ENCODE measurements at places on chromosomes 7 and 10. TPM values are rescaled to one million over a fixed set of nuclear protein-coding genes. Genes with fewer than 3 reads are reported as not detected.

Gene GPR26
- total RNA-seq: not detected

DNA sequence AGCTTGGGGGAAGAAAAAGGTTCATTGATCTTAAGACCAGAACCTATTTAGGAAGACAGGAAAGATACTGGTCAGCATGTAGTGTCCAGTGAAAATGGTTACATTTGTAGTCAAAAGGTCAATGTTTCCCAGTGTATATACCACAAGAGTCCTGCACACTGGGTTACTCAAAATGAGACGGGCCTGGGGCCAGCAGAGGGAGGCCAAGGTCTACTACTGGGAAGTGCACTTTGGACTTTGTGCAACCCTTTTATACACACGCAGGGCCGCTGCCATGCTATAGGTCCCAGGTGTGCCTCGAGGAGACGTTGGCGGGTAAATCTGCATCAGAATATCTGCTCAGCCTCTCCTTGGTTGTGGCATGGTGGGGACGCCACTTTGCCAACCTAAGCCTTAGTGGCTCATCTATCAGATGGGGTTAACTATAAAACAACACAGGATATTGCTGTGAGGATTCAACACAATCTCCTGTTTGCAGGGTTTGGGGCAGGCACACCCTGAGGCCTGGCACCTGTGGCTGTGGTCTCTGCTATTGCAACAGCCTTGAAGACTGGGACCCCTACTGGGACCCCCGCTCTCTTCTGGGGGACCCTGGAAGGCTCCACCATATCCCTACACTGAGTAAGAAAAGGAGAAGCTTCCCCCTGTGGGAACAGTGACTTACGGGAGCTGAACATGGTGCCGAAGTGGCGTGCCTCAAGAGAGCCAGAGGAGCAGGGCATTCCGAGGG, 19.7 kb downstream of the CLRN3 start:
- DNase-seq: no peak
- no peaks in the 10 kb centered on the region for H3K4me1 ChIP-seq
- no peak overlapping the region for H3K27ac ChIP-seq
- H3K36me3 ChIP-seq: no peaks in the 10 kb centered on the region

DNA sequence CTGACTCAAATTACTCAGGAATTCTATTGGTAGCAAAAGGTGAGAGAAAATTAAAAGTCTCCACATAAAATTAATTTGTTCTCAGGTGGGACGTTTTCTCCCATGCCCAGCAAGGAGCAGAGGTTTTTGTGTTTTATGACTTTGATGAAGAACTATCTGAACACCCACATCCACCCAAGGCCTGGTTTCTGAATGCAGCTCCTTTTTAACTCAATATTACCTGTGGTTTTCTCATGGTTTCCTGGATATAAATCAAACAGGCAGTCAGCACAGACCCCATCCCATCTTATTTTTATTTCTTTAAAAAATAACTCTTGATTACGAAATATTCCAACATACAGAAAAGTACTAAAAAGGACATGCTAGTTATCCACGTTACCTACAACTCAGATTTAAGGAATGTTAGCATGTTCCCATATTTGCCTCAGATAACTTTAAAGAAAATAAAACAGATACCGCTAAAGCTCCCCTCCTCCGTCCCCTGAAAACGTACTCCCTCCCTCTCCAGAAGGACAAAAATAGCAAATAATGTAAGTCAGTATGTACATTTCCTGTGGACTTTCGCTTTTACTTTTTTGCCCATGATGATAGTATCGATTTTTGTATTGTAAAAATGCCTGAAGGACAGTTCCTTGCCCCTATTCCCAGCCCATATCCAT, 43.4 kb downstream of the GLI3 start:
- no peaks in the 10 kb centered on the region for H3K4me1 ChIP-seq
- no peak for DNase-seq
- H3K27me3 ChIP-seq: no peaks in the 10 kb centered on the region
- H3K4me3 ChIP-seq: no peak overlapping the region
- no peaks in the 10 kb centered on the region for H3K36me3 ChIP-seq

Gene SPDYE1
- not detected for total RNA-seq

DNA sequence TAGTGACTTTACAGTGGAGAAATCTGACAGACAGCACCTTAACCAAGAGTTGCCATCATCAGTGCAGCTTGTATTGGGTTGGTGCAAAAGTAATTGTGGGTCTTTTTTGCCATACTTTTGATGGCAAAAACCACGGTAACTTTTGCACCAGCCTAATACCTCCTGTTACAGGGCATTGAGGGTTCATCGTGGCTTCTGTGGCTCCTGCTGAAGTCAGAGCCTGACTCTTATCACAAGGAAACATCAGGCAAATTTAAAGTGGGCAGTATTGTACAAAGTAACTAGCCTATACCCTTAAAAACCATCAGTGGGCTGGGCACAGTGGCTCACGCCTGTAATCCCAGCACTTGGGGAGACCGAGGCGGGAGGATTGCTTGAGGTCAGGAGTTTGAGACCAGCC, 117.4 kb downstream of the HECW1 start:
- no peak overlapping the region for H3K27ac ChIP-seq
- no peaks in the 10 kb centered on the region for H3K4me1 ChIP-seq
- no peak overlapping the region for H3K4me3 ChIP-seq
- H3K36me3 ChIP-seq: no peaks in the 10 kb centered on the region
- H3K27me3 ChIP-seq: peaks cover 2% of the 10 kb centered on the region

Gene SPACDR
- total RNA-seq: 4.0 TPM

- DNase-seq: no peak
- H3K36me3 ChIP-seq: no peaks in the 10 kb centered on the region
- no peak overlapping the region for H3K4me3 ChIP-seq
Observed at GRCh38 chr10:75619635-75620034, 188.2 kb downstream of the LRMDA start.

DNA sequence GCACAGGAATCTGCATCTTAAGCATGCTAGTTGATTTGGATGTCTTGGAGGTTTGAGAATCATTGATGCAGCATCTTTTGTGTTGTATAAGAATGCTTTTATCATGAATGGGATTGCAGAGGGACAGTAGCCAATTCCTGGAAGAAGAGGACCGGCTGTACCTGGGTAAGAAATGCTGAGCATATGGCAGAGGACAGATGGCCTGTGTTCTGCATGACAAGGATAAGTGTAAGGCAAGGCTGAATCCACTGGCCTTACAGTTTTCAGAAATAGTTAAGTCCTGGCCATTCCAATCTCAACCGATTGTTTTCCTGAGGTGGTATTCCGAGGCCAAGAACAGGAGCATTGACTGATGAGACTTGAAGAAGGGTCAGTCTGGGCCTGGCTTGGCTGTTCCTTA, 24.4 kb upstream of the KBTBD2 start:
- H3K4me3 ChIP-seq: no peak overlapping the region
- no peak overlapping the region for H3K27ac ChIP-seq
- no peaks in the 10 kb centered on the region for H3K36me3 ChIP-seq
- H3K27me3 ChIP-seq: no peaks in the 10 kb centered on the region
- no peak for DNase-seq

DNA sequence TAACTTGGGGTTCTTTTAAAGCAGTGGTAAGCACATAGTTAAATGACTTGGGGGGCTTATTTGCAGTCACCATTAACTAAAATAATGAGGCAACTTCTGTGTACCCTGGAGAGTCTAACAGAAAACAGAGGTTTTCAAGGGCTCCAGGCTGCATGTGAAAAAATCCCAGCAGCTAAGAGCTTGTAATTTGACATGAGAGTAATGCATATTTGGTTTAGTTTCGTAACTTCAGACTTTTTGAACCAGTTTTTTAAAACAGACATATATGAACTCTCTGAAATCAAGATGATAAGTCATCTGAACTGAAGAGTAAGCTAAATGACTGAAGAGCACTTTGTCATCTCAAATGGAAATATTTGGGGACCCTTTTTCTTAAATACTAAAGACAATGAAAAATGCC, 40.2 kb upstream of the IFRD1 start:
- no peak for DNase-seq
- no peak overlapping the region for H3K27ac ChIP-seq
- no peaks in the 10 kb centered on the region for H3K36me3 ChIP-seq
- no peaks in the 10 kb centered on the region for H3K4me1 ChIP-seq

Gene HOXA5
- 0.18 TPM for total RNA-seq

- H3K4me3 ChIP-seq: no peak overlapping the region
- DNase-seq: no peak
- no peaks in the 10 kb centered on the region for H3K36me3 ChIP-seq
- H3K27ac ChIP-seq: no peak overlapping the region
- no peaks in the 10 kb centered on the region for H3K27me3 ChIP-seq
Observed at GRCh38 chr7:7652798-7653540, 12.4 kb downstream of the UMAD1 start.

DNA sequence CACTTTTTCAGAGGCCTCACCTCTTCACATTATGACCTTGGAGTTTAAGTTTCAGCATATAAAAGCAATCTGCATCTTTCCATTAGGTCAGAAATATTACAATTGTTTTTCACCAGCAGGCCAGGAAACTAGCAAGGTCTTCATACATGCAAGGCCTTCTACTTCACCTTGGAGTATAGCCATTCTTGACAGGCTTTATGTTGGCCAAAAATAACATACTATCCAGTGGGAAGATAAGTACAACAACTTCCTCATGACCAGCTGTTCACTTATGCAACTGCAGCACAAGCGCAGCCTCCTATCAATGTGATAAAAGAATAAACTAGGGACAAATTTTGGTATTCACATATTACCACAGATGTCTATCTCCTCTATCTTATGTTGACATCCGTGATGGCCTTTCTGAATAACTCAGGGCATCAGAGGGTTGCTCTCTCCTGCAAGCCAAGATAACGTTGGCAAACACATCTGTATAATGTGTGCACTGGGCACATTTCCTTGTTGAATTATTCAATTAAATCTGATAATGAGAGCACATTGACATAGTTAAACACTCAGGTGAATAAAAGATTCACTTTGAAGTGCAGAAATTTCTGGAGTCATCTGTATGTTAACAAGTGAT, 239.8 kb downstream of the FZD1 start:
- no peaks in the 10 kb centered on the region for H3K4me1 ChIP-seq
- no peaks in the 10 kb centered on the region for H3K36me3 ChIP-seq
- no peaks in the 10 kb centered on the region for H3K27me3 ChIP-seq
- no peak for DNase-seq
- no peak overlapping the region for H3K4me3 ChIP-seq

- H3K4me3 ChIP-seq: no peak overlapping the region
- no peaks in the 10 kb centered on the region for H3K27me3 ChIP-seq
- H3K4me1 ChIP-seq: no peaks in the 10 kb centered on the region
- DNase-seq: no peak
Observed at GRCh38 chr10:62707810-62708209, 96.7 kb upstream of the ADO start.

DNA sequence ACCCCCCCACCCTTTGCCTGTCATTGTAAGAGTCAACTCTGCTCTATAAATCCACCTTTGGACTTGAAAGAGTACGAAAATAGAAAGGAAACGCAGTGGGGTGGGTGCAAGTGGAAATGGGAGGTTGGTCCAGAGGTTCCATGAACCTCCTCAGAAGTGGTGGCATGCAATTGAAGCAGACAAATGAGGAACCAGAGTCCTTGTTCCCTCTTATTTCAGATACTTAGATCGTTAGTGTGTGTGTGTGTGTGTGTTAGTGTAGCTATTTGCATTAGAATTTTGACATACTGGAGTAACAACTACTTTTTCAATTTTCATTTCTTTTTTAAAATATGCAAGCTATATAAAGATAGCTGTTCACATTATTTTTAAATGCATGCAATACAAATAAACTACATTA, 18.1 kb upstream of the TFAM start:
- no peaks in the 10 kb centered on the region for H3K4me1 ChIP-seq
- DNase-seq: no peak
- H3K27ac ChIP-seq: no peak overlapping the region
- no peak overlapping the region for H3K4me3 ChIP-seq
- H3K27me3 ChIP-seq: no peaks in the 10 kb centered on the region
- H3K36me3 ChIP-seq: peaks cover 3% of the 10 kb centered on the region

GRCh38 chr10:79019441-79020014, 49.2 kb upstream of the ZMIZ1 start:
- H3K36me3 ChIP-seq: no peaks in the 10 kb centered on the region
- DNase-seq: no peak
- no peak overlapping the region for H3K27ac ChIP-seq

DNA sequence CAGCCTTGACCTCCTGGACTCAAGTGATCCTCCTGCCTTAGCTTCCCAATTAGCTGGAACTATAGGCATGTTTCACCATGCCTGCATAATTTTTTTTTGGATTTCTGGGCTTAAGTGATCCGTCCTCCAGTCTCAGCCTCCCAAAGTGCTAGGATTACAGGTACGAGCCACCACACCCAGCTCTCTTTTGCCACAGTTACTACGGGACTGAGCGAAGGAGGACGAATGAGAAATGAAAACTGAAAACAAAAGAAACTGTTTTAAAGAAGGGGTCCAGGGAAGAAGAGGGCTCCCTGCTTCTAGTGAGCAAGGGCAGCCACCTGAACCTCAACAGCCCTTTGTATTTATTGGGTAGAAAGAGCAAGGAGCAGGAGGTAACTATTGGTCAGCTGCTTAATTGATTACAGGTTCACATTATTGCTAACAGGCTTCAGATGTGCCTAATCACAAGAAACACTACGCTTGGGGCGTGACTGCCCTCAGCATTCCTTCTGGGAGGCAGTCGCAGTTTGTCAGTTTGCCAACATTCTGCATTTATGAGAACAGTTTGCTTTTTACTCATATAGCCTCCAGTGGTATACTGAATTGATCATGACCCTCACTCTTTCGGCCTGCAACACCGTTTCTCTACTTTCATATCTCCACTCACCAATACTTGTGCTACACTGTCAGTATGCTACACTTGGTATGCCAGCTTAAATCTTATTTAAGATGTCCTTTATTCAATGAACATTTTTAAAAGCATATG, 676.8 kb downstream of the DNAJB9 start:
- no peaks in the 10 kb centered on the region for H3K27me3 ChIP-seq
- DNase-seq: no peak
- no peaks in the 10 kb centered on the region for H3K4me1 ChIP-seq
- H3K36me3 ChIP-seq: no peaks in the 10 kb centered on the region
- H3K4me3 ChIP-seq: no peak overlapping the region
- H3K27ac ChIP-seq: no peak overlapping the region

DNA sequence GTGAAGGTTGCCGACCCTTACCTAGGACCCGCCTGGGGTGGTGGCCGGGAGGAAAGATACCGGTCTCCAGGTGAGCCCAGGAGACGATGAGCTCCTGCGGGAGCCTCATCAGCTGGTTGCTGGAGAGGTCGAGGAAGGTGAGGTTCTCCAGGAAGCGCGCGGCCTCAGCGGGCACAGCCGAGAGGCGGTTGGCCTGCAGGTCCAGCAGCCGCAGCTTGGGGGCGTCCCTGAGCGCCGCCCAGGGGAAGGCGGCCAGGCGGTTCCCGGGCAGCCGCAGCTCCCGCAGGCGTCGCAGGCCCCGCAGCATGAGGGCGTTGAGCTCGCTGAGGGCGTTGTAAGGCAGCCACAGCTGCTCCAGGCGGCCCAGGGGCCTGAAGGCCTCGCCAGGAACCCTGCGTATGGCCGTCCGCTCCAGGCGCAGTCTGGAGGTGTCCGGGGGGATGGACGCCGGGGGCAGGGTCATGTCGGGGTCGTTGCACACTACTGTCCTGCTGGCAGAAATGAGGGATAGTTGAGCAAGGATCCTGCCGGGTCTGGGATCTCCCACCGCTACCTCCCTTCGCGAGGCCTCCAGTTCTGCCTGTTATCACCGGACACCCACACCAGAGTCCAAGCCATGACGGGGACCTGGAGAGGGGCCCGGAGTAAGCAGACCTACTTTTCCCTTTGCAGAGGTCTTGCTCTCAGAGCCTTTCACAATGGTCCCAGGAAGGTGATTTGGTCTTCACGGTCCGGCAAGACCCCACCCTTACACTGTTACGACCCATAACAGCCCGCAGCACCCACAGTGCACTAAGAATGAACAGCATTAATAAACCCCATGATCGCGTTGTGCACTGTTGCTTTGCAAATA, 3.9 kb downstream of the LRIT1 start:
- no peaks in the 10 kb centered on the region for H3K27me3 ChIP-seq
- no peak overlapping the region for H3K27ac ChIP-seq
- no peaks in the 10 kb centered on the region for H3K36me3 ChIP-seq
- no peak overlapping the region for H3K4me3 ChIP-seq

All from T-cell (primary cell).